ENCODE measurements at places on chromosomes 16 and 17.

GRCh38 chr17:35011671-35012216, 31.4 kb downstream of the LIG3 start:
- DNase-seq, result no peak

DNA sequence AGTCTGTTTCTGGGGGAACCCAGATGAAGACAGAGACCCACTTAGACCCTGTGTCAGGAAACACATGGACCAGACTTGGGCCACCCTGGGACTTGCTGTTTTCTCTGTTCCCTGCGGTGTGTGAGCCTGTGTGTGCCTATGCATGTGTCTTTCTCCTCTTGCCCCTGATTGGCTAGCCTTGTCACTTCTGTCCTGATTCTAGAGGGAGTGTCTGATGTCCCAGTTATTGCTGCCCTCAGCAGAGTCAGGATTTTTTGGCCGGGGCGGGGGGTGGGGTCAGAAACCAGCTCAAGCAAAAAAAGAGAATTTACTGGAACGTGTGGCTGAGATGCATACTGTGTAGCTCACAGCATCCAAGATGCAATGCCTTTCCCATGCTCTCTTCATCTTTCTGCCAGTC, 30.5 kb downstream of the PLCG2 start:
- DNase-seq, result no peak

- no peak for DNase-seq
Measured at GRCh38 chr17:29157310-29157709, 22.9 kb downstream of the MYO18A start.

- DNase-seq, result peak; percentile 59
Measured at GRCh38 chr16:48409839-48410632, 24.8 kb upstream of the SIAH1 start.

- DNase-seq, result no peak
Measured at GRCh38 chr17:63445065-63445464, 1.0 kb downstream of the CYB561 start.

- DNase-seq, result no peak
Measured at GRCh38 chr17:8408371-8408770, 10.7 kb upstream of the RNF222 start.

DNA sequence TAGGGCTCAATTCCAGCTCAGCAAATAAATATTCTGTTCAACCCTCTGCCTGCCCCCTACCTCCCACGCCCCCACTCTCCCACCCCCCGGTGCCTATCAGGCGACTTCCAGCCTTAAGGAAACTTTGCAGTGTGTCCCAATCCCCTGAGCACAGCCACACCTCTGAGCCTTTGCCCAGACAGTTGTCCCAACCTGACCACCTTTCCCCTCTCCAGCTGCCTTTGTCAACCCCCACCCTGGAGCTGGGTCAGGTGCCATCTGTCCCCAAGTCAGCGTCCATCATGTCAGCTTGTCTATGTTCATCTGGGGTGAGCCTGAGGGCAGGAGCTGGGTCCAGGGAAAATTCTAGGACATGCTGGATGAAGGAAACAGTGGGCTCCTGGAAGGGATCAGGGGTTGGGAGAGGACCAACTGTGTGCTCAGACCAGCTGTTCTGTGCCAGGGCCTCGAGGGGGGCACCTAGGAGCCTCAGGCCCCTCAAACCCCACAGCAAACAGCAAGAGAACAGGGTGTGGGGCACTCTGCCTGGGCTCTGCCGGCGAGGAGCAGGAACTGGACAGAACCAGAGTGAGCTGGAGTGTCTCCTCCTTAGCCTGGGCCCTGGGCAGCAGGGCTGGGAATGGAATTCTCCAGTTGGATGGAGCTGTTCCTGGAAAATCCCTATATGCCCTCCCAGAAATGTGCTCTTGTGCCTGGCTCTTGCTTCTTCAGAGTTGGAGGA, 17.8 kb downstream of the CDH16 start:
- DNase-seq, result no peak

DNA sequence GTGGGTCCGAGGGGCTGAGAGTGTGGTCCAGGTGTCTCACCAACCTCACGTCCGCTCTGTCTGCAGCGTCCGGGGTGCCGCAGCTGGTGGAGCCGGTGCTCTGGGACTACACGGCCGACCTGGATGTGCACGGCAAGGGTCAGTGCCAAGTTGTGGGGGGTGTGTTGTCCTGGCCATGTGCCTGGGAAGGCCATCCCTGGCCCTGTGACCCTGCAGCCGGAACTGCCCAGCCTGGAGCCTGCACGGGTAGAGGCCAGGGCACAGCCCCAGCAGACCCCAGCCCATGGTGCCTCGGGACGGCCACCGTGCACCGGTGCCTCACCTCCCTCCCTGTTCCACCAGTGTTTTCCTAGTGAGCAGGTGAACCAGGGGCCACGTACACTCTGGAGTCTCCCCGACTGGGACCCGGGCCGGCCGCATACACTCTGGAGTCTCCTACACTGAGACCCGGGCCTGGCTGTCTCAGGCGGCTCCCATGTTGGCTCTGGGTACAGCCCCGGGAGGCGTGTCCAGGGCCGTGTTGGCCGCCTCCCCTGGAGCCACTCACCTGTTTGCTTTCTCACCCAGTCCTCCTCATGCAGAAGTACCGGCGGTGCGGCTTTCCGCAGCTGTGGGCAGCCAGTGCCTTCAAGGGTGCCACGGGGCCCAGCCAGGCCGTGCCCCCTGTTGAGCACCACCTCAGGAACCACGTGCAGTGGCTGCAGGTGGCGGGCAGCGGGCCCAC, 13.8 kb downstream of the CYBC1 start:
- DNase-seq, result peak; percentile 96

DNA sequence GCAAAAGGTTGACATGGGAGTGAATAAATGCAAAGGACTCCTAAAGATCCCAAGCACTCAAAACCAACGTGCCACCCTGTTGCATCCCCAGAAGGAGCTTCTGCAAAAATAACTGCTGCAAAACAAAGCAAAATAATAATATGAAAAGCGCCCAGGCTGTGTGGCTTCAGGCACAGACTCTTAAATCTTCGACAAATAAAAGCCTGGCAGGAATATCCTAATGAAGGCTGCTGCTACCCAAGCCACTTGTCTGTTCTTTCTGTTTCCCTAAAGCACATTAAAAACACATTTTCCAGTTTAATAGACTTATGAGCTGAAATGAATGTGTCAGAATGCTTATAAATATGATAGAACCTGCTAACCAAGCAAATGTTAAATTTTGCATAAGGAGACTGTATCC, 154.0 kb downstream of the SLC39A11 start:
- DNase-seq, result no peak

GRCh38 chr16:50684823-50685461, 3.8 kb upstream of the SNX20 start:
- peak; percentile 22 for DNase-seq

- no peak for DNase-seq
Measured at GRCh38 chr16:78984324-78984723, 616.2 kb downstream of the MAF start.

GRCh38 chr16:13425836-13426235, 494.1 kb upstream of the ERCC4 start:
- DNase-seq, result no peak

DNA sequence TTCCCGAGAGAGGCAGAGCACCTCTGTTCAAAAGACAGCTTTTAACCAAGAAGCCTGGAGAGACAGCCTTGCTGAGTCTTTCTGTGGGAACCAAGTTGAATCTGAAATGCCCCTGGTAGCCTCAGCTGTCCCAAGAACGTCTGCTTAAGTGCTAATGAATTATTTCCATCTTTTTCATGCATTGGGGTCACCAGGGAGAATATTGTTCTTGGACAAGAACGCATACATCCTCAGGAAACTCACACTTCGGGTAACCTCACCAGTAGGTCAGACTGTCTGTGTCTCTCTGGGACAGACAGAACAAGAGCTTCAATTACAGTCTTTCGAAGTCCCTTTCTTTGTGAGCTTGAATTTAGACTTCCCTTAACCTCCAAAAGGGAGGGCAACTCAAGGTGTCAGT, 134.6 kb upstream of the ADAMTS18 start:
- DNase-seq, result no peak

DNA sequence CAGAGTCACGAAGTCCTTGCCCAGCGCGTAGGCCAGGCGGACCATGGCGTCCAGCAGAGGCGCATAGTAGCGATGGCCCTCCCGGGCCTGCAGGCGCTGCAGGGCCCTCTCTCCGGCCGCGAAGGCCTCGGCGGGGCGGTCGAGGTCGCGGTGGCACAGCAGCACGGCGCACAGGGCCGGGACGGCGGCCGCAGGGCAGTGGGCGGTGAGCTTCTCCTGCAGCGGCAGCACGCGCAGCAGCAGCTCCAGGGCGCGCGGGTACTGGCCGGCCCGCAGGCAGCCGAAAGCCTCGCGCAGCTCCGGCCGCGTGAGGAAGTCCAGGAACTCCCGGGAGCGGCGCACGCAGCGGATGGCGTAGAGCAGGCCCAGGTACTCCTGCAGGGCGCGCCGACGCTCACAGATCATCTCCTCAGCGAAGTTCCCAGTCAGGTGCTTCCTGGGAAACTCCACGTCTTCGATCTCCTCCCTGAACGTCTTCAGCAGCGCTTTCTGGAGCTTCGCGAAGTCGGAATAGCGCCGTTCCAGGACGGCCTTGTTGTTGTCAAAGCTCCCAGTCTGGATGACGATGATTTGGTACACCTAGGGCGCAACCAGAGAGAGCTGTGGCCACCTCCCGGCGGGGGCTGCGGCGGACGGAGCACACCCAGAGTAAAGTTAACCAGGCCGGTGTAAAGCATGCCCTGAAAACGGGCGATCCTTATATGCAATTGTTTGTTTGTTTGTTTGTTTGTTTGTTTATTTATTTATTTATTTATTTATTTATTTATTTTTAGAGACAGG, 7.4 kb downstream of the SNX20 start:
- no peak for DNase-seq

DNA sequence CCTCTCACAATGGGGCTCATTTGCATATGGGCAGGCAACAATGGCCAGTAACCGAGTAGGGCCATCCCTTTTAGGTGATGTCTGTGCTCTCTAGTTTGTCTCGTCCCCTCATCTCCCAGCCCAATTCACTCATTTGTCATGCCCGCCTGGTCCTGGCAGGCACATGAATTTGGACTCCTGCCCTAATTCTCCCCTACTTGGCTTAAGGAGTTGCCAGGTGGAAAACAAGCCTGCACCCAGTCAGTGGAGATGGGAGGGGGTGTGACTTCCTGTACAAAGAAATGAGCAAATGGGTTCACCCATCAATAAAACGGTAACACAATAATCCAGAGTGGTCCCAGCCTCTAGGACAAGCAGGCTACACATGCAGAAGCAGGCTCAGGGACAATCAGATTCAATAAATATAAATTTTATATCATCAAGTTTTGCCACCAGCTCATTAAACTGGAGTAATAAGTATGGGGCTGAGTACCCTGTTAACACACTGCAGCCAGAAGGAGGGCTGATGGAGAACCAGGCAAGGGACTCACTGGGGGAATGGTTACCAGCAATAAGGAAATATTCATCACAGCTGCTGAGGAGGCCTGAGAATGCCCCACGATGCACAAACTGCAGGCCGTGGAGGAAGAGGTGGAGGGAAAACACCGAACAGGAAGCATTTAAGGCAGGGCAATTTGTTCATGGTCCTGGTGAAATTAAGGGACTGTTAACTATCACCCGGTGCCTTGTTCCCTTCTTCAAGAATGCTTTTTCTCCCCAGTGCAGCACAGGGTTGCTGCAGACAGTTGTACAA, 84.4 kb upstream of the GPRC5B start:
- no peak for DNase-seq

- no peak for DNase-seq
Measured at GRCh38 chr17:40598619-40599467, 33.6 kb upstream of the CCR7 start.

DNA sequence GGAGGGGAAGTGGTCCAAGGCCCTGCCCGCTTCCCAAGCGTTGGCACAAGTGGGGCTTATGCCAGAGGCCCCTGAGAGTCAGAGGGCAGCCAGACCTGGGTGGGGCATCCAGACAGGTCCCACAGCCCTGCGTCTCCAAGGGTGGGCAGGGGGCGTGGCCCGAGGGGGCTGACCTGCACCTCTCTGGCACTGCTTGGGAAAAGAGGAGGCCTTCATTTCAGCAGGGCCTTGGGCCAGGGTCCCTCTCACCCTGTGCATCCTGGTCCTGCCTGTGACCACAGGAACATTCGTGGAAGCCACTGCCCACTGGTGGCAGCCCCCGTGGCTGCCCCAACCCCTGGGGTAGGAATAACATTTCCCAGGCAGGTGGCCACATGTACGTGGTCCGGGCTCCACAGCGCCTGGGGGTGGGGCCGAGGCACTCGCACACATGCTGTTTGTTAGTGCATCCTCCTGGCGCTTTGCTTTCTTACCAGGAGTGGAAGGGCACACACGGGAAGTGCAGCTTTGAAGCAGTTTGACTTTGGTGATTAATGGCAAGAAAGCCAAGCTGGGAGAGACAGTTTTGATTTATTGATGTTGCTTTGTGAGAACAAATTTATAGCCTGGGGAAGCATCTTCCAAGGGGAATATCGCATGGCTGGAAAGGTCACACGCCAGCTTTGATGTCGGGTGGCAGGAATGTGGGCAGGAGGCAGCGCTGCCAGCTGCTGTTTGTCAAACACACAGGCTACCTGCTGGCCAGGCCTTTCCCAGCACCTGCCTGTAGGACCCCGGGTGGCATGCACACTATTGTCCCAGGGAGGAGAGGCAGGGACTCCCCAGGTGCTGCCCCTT, 4.3 kb downstream of the CENPX start:
- no peak for DNase-seq

GRCh38 chr17:33192951-33193911, 99.9 kb downstream of the ASIC2 start:
- no peak for DNase-seq

DNA sequence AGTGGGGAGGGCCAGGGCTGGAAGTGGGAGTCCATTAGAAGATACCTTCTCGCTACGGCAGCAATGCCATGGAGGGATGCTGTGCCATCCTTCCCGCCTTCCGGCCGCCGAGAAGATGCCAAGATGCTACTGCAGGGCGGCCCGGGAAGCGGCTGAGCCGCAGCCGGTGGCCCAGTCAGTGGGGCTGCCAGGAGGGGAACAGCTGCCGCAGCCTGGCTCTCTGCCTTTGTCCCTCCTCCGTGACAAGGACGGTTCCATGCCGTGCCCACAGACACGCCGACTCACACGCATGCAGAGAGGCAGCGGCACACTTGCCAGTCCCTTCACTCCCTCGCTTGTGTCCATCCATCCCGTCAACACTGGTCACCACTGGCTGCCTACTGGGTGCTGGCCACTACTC, 20.2 kb upstream of the NCBP3 start:
- no peak for DNase-seq

DNA sequence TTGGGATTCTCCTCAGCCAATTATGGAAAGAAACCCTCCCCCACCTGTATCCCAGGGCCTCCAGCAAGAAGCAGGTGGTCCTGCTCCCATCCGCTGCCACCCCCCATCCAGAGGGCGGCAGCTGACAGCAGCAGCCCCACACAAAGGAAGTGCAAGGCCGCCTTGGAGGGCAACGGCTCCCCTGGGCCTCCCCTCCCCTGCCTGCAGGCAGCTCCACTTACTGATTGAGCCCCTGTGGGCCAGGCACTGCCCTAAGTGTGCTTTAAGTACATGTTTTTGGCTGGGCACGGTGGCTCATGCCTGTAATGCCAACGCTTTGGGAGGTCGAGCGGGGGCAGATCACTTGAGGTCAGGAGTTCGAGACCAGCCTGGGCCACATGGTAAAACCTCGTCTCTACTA, 257.6 kb downstream of the PARN start:
- DNase-seq, result no peak
